Iris pigment epithelial cell (primary cell): ENCODE measurements at places on chromosomes 5 and 9.

DNA sequence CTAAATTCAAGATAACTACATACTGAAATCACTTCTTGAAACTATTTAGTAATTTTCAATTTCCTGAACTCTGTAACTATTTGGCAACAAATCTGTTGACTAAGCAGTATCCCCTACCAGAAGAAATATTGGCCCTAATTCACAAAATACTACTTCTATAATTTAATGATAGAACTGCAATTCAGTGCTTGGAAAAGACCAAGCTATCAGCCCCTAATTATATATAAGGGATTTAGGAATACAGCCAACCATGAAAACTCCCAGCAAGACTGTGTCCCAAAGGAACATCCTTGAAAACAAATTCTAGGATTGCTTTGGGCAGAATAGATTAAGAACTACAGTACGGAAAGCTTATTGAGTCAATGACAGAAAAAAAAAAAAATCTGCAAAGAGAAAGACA, 169.2 kb downstream of the RAB3C start:
- no peak for DNase-seq

DNA sequence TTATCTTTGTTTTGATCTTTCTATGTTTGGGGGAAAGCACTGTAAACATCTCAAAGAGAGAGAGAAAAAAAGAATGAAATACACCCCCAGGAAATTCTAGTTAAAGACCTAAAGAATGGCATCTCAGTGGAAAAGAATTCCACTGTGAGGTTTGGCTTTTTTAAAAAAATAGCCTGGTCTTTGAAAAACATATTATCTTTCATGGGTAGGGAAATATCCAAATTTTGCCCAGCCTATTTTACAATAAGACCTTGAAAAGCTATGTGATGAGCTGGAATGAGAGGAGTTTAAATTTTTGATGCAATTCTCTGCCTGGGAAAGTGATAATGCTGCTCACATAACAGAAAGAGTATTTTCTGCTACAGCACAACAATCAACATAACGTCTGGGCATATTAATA, 348.1 kb upstream of the WWC1 start:
- no peak for DNase-seq

- DNase-seq = no peak
These were observed 707 bp downstream of the GTF3C5 start for GRCh38 chr9:133031496-133031911.

DNA sequence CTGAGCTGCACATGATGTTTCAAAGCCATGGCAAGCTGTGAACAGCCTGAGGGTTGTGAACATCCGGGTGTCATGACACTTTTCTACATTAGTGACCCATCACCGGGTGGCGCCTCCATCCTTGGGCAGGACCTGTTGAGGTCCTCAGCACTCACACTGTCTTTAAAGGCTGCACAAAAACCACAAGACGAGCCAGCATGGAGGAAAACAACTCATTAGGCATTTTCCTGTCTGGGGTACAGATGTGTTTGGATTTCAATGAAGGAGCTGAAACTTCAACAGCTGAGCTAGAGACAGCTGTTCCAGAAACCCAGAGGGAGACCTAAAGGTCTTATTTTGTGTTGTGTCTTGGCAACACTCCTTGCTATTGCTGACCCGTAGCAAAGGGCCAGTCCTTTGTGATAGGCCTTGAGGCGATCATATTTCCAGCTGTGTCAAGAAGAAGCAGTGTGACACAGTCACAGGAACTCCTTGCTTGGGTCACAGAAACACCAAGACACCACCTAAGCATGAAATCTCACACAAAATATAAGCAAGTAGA, 151.8 kb upstream of the VLDLR start:
- no peak for DNase-seq

- no peak for DNase-seq
These were observed 53.7 kb upstream of the SMIM15 start for GRCh38 chr5:61215996-61216395.

DNA sequence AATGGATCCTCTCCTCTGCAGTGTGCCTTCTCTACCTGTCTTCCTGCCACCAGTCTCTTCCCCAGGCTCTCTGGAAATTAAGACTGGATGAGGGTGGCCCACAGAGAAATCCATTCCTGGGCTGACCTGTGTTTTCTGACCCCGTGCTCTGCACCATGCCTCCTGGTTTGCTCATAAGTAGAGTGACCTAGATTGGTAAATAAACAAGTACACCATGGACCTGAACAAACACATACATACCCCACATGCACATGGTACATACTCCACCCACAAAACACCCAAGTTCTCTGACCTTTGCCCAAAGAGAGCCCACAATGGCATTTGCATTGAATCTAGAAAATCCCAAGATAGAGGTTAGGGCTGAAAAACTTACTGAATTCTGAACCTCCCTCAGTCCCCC, 77.5 kb upstream of the PLPP6 start:
- no peak for DNase-seq

DNA sequence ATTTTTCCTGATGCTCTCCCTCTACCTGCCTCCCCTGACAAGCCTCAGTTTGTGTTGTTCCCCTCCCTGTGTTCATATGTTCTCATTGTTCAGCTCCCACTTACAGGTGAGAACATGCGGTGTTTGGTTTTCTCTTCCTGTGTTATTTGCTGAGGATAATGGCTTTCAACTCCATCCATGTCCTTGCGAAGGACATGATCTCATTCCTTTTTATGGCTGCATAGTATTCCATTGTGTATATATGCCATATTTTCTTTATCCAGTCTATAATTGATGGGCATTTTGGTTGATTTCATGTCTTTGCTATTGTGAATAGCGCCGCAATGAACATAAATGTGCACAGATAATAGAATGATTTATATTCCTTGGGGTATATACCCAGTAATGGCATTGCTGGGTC, 77.5 kb upstream of the FAM170A start:
- DNase-seq = no peak

GRCh38 chr9:127898433-127899127, 823 bp downstream of the ST6GALNAC6 start:
- DNase-seq = peak; percentile 85

DNA sequence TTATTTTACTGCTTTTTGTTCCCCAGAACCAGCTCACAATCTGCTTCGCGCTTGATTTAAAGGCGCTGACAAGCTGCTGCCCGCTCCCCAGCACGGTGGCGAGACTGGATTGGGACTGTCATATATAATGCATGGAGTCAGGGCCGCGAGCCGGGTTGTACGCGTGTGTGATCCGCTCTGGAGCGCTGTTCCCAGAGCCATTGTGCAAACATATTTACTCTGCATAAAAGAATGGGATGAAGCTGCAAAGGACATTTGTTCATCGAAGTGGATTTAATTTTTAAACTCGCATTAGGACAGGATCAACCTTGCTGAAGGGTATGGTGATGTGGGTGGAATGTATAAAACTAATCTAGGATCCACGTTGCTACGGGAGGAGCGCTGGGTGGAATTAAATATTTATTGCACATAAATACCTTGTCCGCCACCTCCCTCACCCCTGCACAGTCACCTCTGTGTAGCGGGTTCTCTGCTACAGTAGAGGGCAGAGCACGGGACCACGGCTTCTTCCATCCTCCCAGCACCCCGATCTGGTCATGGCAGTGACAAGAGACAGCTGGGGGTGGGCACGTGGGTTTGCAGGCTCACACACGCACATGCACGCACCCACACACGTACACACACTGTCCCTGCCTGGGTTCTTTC, 18.1 kb upstream of the FCN1 start:
- no peak for DNase-seq

GRCh38 chr5:95216136-95216955, 68.5 kb downstream of the MCTP1 start:
- DNase-seq = peak; percentile 2

GRCh38 chr5:55634209-55634805, 77.8 kb downstream of the SLC38A9 start:
- no peak for DNase-seq

DNA sequence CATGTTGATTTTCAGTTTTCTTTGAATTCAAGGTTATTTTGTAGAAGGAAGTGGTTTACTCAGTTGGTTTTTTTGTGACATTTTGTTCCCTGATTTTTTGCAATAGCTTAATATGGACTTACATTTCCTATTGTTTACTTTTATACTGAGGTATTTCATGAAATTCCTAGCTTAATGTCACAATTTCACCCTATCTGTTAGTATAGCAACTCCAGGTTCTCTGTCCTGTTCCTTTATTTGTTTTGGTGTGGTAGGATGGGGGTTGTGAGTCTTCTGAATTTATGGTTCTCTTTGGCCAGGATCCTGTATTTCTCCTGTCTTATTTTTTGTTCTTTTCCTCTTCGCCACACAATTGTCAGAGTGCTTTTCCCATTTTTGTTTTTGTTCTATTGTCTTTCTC, 523.4 kb upstream of the ARRDC3 start:
- DNase-seq = no peak

- no peak for DNase-seq
These were observed 3.0 kb upstream of the ERBIN start for GRCh38 chr5:65923339-65923738.

GRCh38 chr5:180375955-180376354, 22.8 kb upstream of the GFPT2 start:
- DNase-seq = no peak

DNA sequence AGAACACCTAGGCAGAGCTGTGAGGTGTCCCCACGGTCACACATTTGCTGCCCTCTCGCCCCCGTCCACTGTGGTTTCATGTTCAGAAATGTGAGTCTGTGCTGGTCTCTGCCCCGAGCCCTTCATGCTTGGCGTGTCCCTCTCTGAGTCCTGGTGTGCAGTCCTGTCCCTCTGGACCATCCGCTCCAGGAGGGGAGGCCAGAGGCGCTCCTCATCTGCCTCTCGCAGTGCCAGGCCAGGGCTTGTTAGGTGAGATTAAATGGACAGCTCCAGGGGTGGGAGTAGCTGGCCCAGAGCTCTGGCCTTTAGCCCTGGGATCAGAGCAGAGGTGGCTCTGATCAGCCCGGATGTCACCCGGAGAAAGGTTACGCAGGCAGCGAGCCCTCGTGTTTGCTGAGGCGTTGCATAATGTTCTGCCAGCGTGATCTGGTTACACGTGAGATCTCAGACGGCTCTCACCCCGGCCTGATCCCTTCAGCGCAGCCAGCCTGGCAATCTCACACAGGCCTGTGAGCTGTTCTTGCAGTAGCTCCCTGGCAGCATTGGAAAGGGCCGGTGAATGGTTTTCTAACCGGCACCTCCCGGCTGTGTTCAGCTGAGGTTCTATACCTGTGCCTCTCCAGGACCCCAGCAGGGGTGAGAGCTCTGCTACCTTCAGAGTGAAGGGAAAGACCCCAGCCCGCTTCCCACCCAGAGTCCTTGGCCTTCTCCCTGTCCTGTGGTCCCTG, 24.5 kb downstream of the PTGES2 start:
- DNase-seq = no peak

DNA sequence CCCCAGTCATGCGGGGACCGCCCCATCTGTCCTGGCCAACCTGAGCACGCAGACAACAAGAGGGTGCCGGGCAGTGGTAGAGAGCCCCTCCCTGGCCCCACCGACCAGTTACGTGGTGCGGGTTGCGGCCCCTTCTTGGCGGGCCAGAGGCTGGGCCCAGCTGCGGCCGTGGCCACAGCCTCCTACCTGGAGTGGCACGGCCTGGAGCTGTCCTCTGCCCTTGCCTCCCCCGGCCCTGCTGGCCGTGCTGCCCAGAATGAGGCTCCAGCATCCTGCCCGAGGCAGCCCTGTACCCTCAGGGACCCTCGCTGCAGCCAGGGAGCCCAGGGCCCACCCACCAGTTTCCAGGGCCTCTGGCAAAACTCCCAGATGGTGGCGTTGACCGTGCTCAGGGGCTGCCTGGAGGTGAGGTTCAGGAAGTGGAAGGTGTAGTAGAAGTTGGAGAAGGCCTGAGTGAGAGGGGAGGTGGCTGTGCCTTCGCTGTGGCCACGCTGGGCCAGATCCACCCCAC, 5.7 kb downstream of the ENTPD8 start:
- no peak for DNase-seq

GRCh38 chr9:91900055-91900796, 49.8 kb downstream of the ROR2 start:
- no peak for DNase-seq

DNA sequence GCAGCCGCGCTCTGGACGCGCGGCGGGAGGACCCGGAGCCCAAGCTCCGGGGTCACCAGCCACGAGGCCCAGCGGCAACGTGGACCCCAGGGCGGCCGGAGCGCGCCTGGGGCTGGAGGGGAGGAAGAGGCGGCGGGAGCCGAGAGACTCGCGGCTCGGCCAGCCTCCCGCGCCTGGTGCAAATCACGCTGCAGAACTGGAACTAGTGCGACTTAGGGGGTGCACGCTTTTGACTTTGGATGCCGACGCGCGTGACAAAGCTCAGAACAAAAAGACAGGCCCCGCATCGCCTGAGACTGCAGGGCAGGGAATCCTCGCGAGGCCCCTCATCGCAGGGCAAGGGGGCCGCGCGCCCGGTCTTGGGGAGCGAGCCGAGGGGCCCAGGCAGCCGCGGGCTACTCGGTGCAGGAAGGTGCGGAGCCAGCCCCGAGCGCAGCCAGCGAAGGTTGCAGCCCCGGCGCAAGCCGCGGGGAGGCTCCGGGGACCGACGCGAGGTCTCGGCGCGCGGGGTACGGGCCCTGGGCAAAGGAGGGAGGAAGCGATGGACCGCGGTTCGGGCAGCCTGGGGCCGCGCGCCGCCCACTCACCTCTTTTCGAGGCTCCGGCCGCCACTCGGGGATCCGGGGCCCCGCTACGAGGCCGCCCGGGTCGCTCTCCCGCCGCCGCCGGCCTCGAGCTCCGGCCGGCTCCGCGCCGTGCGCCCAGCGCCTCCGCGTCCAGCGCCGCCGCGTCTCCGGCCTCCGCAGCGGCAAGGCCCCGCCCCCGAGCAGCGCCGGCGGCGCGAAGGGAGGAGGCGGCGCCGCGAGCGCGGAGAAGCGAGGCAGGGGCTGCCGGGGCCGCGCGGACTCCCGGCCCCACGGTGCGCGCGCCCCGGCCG, at the start of gene GOLM1:
Gene GOLM1, minus strand, starts transcription at position 735 of the 877 bp plus-strand sequence. CDS start 20,238 bp downstream, outside the sequence.
- DNase-seq = peak; percentile 69

DNA sequence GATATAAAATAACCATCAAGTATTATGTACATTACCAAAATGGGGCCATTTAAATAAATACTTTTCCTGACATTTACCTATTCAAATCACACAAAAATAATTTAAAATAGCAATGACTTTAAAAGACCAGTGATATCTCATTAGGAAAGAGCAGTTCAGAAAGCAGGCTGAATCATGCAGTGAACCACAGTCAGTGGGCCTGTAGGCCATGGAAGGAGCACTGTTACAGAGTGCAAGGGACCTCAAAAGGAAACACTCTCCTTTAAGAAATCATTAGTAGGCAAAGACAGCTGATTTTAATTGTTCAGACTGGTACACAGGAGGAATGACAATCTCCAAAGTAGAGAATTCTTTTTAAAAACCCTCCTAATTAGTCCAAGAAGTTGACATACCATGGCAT, 283.5 kb upstream of the EFNA5 start:
- no peak for DNase-seq

- DNase-seq = no peak
These were observed 94.2 kb upstream of the IFNK start for GRCh38 chr9:27429917-27430316.

- no peak for DNase-seq
These were observed 610.5 kb downstream of the IRX1 start for GRCh38 chr5:4206127-4206526.

GRCh38 chr9:12715268-12715667, 22.1 kb downstream of the TYRP1 start:
- DNase-seq = no peak

DNA sequence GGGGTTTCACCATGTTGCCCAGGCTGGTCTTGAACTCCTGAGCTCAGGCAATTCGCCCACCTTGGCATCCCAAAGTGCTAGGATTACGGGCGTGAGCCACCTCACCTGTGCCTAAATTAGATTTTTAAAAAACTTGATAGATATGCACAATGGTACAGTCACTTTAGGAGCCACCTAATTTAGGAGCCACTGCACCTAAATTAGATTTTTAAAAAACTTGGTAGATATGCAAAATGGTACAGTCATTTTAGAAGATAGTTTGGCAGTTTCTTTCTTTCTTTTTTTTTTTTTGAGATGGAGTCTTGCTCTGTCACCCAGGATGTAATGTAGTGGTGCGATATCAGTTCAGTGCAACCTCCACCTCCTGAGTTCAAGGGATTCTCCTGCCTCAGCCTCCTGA, 37.8 kb upstream of the PLPP1 start:
- DNase-seq = no peak
